Spinal cord (tissue), 10 donors: ENCODE measurements at places on chromosomes 2 and 18. TPM values are rescaled to one million over a fixed set of nuclear protein-coding genes. Genes with fewer than 3 reads are reported as not detected.

POLR1B gene
- 15.1 TPM for polyA plus RNA-seq

- H3K4me3 ChIP-seq, result no peak overlapping the region
- H3K36me3 ChIP-seq, result no peaks in the 10 kb centered on the region
- no peak overlapping the region for H3K27ac ChIP-seq
- H3K27me3 ChIP-seq, result no peaks in the 10 kb centered on the region
- DNase-seq, result no peak
Measured at GRCh38 chr18:73544617-73545016, 603.0 kb downstream of the FBXO15 start.

NAT8 gene
- 1.5 TPM for polyA plus RNA-seq

DNA sequence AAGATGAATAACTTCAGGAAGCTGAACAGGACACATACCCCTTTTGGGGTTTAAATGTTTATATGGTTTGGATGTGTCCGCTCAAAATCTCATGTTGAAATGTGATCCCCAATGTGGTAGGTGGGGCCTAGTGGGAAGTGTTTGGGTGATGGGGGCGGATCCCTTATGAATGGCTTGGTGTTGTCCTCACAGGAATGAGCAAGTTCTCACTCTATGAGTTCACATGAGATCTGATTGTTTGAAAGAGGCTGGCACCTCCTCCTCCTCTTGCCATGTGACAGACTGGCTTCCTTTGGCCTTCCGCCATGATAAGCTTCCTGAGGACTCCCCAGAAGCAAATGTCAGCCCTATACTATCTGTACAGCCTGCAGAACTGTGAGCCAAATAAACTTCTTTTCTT is 88.6 kb upstream of the ZNF532 start:
- no peak overlapping the region for H3K27ac ChIP-seq
- H3K36me3 ChIP-seq, result no peaks in the 10 kb centered on the region
- no peaks in the 10 kb centered on the region for H3K4me1 ChIP-seq
- H3K4me3 ChIP-seq, result no peak overlapping the region

DNA sequence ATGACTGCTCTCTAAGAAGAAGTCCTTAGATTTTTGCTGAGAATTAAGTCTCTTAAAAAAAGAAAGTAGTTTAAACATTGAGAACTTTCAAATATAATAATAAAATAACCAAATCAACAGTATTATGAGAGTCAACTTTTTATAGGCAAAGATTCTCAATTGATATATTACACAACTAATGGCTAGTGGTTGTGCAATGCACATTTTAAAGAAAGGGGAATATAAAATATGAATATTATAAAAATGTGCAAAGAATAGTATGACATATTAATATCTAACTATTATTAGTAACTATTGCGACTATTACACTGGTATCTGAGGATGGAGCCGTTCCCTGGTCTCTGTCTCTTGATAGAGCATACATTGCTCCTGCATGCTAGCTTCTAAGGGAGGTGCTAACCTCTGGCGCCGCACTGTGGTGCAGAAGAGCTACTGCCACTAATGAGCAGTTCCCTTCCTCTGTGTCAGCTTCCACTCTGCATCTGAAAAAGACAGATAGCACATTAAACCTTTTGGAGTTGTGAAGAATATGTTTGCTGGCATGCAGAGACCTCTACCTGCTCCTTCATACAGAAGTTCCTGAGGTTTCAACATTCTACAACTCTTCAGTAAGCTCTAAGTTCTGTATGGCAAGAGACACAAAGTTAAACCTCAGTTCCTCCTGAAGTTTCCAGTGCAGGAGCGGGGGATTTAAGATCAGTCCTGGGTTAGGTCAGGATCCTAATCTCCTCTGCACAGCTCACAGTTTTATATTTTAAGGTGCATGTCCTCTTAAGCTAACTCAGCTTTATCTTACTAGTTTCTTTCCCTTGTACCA is 3.5 kb upstream of the SLC9A2 start:
- H3K4me1 ChIP-seq, result peaks cover 15% of the 10 kb centered on the region
- peaks cover 27% of the 10 kb centered on the region for H3K27me3 ChIP-seq
- H3K4me3 ChIP-seq, result no peak overlapping the region
- H3K36me3 ChIP-seq, result no peaks in the 10 kb centered on the region
- DNase-seq, result peak; percentile 32

OSR1 gene
- 40.6 TPM for polyA plus RNA-seq
